Motor neuron (in vitro differentiated cells): ENCODE measurements at places on chromosomes 2 and 18. TPM values are rescaled to one million over a fixed set of nuclear protein-coding genes. Genes with fewer than 3 reads are reported as not detected.

Gene USP37
- 19.2 and 20.3 TPM in 2 replicates for total RNA-seq

Gene MYO7B
- 0.68 and 1.1 TPM in 2 replicates for total RNA-seq

Gene CDK15
- 0.26 and 0.37 TPM in 2 replicates for total RNA-seq

Gene CNRIP1
- 23.3 and 23.9 TPM in 2 replicates for total RNA-seq

Gene ERFE
- 0.75 and 0.91 TPM in 2 replicates for total RNA-seq

Gene ITGA4
- total RNA-seq: 1.4 and 3.1 TPM in 2 replicates

Gene SERPINB13
- 0.11 and 0.76 TPM in 2 replicates for total RNA-seq

Gene CNTNAP5
- not detected in 2 replicates for total RNA-seq

Gene TUBA3D
- 0.50 TPM in 1 of 2 replicates, not detected in the other for total RNA-seq

Gene NCKAP5
- 4.2 and 5.5 TPM in 2 replicates for total RNA-seq

Gene GKN1
- not detected in 2 replicates for total RNA-seq

Gene CHN1
- total RNA-seq: 82.3 and 83.0 TPM in 2 replicates

Gene HOXD12
- not detected in 2 replicates for total RNA-seq

Gene REG3G
- total RNA-seq: not detected in 2 replicates

Gene CLEC4F
- 1.1 TPM in 2 replicates for total RNA-seq

Gene SPAST
- 14.2 and 17.2 TPM in 2 replicates for total RNA-seq

Gene NT5C1B
- total RNA-seq: 0.31 and 0.55 TPM in 2 replicates

Gene CDCA7
- total RNA-seq: 1.7 and 2.6 TPM in 2 replicates

Gene COBLL1
- total RNA-seq: 1.4 and 2.0 TPM in 2 replicates

Gene GNAL
- 16.4 and 18.4 TPM in 2 replicates for total RNA-seq

Gene LAPTM4A
- 180 and 190 TPM in 2 replicates for total RNA-seq

Gene MRPL30
- 52.0 and 55.0 TPM in 2 replicates for total RNA-seq

Gene C2orf66
- total RNA-seq: 0.81 and 1.9 TPM in 2 replicates

Gene CTAGE1
- not detected in 2 replicates for total RNA-seq

Gene UPP2
- total RNA-seq: 0.05 and 0.25 TPM in 2 replicates

Gene GRHL1
- total RNA-seq: 3.0 and 3.4 TPM in 2 replicates

Gene TUBA3E
- 0.19 and 0.49 TPM in 2 replicates for total RNA-seq

Gene CXCR1
- 1.5 and 1.6 TPM in 2 replicates for total RNA-seq

Gene HOXD3
- 47.6 and 49.9 TPM in 2 replicates for total RNA-seq

Gene KIF5C
- 271 and 276 TPM in 2 replicates for total RNA-seq

Gene ACTG2
- total RNA-seq: 228 and 231 TPM in 2 replicates

Gene SESTD1
- 28.3 and 33.9 TPM in 2 replicates for total RNA-seq

Gene AQP12A
- total RNA-seq: not detected in 2 replicates

Gene REG1B
- total RNA-seq: not detected in 2 replicates

Gene WNT6
- 0.24 TPM in 1 of 2 replicates, not detected in the other for total RNA-seq
